ENCODE measurements at places on chromosomes 12 and 14. TPM values are rescaled to one million over a fixed set of nuclear protein-coding genes. Genes with fewer than 3 reads are reported as not detected.

- DNase-seq: no peak
These were observed 27.7 kb upstream of the BBS10 start for GRCh38 chr12:76375939-76376338.

DNA sequence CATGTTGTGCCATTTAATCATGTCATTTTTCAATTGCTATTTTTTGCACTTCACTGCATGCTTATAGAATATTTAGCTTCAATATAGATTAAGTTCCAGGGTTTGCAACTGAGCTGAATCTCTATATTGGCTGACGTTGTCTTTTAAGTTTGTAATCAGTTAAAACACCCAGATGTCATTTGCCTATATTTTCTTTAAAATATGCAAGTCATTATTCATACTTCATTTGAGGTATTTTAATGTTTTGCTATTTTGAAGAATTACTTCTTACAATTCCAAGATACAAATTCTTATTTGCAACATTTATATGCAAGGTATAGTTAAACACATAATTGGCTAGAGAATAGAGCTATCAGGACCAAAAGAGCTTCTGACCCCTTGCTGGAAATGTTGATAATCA is 175.0 kb upstream of the NPAS3 start:
- DNase-seq: no peak

GRCh38 chr14:61121355-61121787 is 140.3 kb downstream of the SLC38A6 start:
- DNase-seq: no peak

- DNase-seq: peak; percentile 51
These were observed 34.7 kb upstream of the VASH1 start for GRCh38 chr14:76726551-76726970.

DNA sequence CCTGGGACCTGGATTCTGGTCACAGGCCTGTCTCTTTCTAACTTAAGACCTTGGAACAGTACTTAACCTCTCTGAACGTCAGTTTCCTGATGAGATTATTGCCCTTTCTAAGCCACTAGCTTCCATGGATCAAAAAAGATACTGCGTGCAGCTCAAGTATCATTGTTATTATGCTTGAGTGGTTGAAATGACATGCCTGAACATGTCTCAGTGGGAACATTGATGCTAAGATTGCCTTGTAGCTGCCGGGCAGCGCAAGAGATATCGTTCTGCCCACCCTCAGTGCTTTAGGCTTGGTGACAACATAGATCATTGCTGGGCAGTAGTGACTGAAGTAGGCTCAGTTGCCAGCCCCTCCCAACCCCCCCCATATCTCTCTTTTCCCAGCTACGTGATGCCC is 131.9 kb downstream of the SMOC1 start:
- DNase-seq: no peak

- DNase-seq: no peak
These were observed 120.6 kb downstream of the PRICKLE1 start for GRCh38 chr12:42468921-42469320.

DNA sequence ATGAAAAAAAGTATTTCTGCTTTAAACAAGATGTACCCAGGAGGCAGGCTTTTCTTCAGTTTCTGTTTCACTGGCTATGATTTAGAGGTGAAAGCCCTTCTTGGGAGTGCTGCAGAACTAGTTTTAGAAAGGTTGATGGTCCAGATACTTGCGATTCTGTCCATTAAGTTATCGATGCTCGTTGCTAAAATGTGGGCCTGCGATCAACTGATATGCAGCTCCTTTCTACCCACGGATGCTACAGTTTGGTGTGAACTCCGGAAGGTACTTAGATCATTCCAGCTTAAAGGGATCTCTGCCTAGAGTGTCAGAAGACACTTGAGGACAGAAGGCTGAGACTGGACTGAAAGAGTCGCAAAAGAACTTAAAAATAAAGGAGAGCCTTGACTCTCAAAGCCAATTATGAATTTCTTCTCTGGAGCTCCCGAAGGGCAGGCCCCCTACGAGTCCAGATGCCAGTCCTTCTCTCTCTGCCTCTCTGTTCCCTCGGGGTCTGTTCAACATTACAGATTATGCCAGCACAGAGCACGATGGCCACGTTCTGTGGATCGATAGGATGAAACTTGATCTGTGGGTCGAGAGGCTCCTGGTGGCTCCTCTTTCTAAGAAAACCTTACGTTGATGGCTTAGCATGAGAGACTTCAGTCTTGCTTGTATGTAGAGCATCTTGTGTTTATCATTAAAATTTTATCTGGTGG is 40.0 kb downstream of the FBXW8 start:
- no peak for DNase-seq

GRCh38 chr12:104515899-104516298 is 59.2 kb downstream of the CHST11 start:
- DNase-seq: no peak

FAM181A gene
- total RNA-seq: not detected

DNA sequence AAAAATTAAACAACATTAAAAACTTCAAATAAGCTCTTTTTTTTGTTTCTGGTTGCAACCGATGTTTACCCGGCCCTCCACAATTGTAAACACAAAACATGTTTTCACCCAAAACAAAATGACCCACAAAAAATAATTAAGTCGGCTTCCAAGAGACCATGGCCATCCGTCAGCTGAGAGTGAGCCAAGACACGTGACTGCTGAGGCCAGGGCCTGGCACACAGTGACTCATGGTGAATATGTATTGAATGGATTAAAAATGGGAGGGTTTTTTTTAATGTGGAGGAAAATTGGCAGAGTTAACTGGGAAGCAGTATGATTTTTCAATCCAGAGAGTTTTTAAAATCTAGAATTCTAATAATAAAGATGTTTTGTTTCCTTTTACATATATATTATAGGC is 13.8 kb upstream of the CPNE8 start:
- DNase-seq: no peak

Data from mucosa of descending colon (tissue), 3 donors.